Esophagus mucosa (tissue), 1 donor: ENCODE measurements at places on chromosomes 3 and 15.

DNA sequence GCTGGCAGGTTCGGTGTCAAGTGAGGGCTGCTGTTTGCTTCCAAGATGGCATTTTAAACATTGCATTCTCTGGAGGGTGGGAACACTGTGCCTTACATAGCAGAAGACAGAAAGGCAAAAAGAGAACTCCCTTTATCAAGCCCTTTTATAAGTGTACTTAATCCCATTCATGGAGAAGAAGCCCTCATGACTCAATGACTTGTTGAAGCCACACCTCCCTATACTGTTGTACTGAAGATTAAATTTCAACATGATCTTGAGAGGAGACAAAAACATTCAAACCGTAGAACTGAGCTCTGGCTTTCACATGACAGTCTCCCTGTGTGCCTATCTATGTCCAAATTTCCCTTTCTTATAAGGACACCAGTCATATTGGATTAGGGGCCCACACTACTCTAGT, 443.4 kb upstream of the CDIN1 start:
- ATAC-seq, result no peak

DNA sequence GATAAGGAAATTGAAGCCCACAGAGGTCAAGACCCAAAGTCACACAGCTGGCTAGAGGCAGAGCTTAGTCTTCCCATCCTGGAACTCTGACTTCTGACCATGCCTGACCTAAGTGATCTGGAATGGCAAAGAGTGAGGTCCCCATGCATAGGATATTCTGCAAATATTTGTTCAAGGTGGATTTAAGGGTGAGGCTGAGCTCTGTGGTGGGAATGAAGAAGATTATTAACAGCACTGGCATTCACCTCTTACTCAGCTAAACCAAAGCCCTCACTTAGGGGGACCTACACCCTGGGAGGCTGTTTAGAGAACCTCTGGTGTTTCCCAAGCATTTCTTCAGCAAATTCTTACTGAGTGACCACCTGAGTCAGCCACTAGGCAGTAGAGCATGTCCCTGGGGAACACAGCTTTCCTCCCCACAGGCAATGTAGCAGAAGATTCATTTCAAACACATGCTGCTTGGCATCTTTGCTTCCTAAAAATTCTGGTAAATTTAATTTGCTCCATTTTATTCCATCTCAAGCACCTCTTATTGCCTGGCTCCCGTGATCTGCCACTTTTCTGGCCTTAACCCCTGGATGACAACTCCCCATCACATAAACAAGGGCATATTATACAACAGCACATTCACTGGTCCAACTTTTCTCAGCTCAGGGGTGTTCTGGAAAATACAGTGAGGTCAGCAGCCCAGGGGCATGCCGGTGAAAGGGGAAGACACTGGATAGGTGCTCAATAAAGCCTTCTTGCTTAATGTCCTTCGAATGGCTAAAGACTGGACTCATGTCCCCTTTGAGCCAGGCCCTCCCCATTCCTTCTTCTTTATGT, 176.0 kb downstream of the ABHD5 start:
- no peak for ATAC-seq

GRCh38 chr3:104519068-104519467, 847.6 kb upstream of the ALCAM start:
- ATAC-seq, result no peak

DNA sequence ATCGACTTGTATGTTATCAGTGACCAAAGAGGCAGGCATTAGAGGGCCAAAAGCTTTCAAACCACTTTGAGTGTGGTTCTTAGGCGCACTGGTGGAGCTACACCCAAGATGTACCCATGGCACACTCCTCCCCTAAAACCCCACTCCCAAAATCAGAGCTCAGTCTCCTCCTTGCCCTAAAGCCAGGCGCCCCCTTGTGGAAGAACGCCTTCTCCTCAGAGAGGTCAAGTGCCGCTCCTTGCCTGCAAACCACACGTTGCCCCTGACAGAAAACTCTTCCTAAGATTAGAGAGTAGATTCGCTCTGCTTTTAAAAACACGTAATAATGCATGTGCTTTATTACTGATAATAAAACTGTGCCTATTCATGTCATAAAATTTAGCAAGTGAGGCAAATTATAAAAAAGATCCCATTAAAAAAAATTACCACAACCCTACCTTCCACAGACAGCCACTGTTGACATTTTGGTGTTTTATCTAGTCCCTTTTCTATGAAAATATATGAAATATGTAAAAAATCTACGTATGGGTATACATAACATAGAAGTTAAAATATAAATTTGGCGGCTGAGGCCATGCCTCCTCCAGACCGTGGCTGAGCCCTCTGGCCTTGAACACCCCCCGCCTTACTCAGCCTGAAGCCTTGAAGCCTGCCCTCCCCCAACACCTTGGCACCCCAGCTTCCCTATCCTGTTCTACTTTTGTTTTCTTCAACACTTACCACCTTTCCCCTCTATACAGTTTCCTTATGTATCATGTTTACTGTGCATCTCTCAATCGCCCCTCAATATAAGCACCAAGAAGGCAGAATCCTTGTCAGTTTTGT, 33.5 kb downstream of the BCL2L10 start:
- peak; percentile 22 for ATAC-seq

DNA sequence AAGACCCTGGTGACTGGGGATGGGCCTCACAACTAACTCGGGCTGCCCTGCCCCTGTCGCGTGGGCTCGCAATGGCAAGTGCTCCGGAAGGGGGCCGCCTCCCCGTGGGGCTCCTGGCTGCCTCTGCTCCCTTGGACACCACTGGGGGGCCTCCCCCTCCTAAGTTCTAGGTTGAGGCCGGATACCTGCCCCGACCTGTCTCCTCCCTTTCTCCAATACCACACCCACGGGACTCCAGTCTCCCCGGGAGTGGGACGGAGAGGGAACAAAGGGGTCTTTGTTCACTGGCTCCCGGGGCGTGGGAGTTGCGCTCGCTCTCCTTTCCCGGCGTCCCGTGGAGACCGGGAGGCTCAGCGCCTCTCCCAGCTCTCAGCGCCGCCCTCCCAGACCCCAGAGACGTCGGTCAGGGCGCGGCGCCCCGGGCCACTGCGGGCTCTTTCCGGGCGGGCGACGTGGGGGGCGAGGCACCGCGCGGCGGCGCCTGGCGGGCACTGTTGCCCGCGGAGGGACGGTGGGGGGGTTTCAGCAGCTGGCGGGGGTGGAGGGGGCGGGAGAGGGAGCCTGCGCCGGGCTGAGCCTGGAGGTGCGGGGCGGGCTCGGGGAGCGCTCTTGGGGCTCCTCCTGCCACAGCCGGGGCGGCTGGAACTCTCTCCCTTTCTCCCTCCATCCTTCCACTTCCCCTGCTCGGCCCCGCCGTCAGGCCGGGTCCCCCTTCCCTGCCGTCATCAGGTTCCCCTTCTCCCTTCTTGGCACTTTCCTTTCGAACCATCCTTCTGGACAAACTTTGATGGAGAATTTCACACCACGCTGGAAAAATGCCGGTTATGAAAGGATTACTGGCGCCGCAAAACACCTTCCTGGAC, at the start of gene KCNH8:
Gene KCNH8 (plus strand): TSS at position 606 of the 863 bp plus-strand sequence. CDS start 210 bp downstream, at position 816.
- peak; percentile 31 for ATAC-seq

DNA sequence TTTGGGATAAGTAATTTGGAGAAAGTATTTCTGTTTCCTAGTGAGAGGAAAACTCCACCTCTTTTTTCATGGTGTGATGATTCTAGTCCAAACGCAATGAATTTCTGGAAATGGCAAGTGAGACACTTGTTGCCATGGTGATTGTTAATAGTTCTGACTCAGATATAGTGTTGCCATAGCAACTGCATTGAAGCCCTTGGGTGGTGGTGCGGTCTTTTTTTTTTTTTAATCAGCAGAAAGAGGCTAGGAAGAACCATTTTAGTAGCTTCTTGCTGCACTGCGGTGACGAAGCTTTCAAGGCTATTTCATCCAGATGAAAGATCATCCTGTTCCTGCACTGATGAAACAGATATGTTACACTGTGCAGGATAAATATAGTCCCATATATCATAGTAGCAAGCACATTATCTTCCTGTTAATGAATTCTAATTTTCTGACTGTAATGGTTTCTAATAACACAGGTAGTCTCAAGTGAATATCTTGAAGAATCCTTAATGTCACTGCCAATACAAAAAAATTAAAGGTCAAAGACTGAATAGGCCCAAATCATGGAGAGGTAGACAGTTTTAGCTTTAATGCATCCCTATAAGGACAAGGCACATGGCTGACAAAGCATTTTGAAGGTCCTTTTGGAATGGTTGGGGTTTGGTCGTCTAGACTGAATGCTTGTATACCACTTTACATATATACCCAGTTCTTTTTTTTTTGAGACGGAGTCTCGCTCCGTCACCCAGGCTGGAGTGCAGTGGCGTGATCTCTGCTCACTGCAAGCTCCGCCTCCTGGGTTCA, 125.1 kb upstream of the ZBTB20 start:
- ATAC-seq, result no peak

GRCh38 chr15:80140909-80141308, 11.9 kb upstream of the FAH start:
- ATAC-seq, result no peak

GRCh38 chr3:123694366-123695087, 109.7 kb upstream of the HACD2 start:
- ATAC-seq, result no peak
